Testis (tissue), 5 donors: ENCODE measurements at places on chromosomes 6 and 20. TPM values are rescaled to one million over a fixed set of nuclear protein-coding genes. Genes with fewer than 3 reads are reported as not detected.
A peak's percentile ranks its signal among the peaks of the same experiment; 100 is the strongest.

DNA sequence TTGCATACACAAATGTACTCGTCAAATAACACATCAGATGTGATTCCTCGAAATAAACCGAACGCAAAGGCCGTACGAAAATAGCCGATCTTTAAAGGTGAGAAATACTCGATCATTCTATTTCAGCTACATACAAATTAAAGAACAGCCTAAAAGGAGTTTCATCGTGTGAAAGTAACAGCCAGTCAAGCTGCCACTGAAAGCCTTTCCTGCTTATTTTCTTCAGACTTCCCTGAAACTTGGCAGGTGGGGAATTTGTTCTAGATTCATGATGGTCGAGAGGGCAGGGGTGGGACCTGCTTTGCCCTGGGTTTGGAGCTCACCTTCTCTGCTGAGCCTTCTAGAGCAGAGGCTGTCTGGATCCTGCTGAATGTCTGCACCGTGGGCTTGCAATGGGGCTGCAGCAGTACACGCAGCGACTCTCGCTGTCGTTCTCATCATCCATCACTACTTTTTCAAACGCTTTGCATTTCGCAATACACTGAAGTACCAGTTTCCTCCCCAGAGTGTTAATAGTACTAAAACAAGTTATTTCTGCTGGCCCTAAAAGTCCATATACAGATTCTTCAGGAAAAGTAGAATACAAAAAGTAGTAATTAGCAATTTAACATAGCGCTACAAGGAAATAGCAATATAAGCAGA is 16.2 kb downstream of the FOXC1 start:
- DNase-seq = no peak

DNA sequence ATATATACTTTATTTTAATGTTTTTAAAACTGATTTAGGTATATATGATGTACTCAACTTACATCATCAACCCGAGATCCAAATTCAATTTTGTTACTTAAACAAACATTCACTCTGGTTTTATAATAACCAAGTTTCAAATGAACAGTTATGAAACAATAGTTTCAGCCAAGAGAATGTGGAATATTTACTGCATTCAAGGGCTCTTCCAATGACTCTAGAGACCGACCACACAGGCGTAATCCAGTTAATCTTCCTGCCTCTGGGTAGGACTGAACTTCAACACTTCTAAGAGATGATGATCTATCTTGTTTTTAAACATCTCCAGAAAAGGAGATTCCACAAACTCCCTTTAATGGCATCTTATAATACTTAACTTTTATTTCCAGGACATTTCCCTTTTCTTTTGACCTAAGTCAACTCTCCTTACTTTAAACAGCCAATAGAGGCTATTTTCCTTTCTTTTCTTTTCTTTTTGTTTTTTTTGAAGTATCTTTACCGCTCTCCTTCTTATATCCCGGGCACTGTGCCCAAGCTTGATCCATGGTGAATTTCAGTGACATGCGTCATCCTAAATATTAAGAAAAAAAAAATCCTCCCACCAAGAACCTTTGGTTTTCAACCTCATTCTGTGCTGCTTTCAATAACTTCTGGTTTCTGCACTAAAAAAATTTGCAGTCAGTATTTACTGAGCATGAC is 110.1 kb downstream of the KIF13A start:
- DNase-seq = no peak

DNA sequence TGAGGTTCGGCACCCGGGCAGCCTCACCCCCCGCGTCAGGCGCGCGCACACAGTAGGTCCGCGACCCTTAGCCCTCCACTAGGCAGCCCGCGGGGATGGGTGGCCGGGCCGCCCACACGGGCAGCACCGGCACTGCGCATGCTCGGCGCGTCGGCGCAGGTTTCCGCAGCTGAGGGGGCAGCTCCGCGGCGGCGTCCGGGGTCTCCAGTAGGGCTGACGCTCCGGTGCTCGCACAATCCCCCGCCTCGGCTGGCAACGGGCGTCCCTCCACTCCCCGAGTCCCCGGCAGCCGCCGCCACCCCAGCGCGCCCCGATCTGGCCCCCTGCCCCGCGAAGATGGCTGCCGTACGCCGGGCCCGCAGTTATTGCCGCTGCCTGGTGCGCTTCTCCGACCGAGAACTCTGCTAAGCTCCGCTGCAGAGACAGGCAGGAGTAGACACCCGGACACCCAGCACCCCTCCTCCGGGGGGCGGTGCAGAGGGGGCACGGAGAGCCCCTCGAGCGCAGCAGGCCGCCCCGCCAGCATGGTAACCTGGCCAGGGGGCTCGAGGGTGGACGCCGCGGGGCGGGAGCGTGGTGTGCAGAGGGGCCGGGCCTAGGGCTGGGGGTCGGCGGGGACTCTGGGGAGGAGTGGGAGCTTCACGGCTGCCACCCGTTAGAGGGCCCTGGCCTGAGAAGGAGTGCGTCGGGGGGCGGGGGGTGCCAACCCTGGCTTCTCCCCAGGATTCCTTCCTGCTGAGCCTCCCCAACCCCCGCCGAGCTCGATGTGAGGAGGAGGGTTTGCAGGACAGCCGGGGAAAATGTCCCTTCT is at the start of gene FBXO9:
TSS of gene FBXO9 (plus strand) at position 139 of the 811 bp plus-strand sequence. CDS start at position 525, 386 bp downstream.
- DNase-seq = peak; percentile 82

GRCh38 chr6:134740473-134741199 is 209.3 kb downstream of the ALDH8A1 start:
- DNase-seq = no peak

DNA sequence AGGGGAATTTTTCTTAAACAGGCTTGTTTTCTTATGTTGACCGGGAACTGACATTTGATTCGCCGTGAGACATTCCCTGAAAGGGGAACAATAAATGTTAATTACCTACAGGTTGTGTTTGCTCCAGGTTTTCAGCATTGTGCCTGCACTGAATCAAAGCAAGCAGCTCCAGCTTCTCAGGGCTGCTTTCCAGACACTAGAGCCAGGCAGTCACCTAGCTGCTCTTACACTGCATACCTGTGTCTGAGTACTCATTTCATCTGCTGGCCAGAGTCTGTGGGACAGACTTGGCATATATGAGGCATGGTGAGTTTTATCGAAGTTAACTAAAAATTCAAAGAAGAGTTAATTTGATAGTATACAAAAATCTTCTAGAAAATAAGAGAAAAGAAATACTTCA is 951.8 kb upstream of the MAP3K7 start:
- no peak for DNase-seq

DNA sequence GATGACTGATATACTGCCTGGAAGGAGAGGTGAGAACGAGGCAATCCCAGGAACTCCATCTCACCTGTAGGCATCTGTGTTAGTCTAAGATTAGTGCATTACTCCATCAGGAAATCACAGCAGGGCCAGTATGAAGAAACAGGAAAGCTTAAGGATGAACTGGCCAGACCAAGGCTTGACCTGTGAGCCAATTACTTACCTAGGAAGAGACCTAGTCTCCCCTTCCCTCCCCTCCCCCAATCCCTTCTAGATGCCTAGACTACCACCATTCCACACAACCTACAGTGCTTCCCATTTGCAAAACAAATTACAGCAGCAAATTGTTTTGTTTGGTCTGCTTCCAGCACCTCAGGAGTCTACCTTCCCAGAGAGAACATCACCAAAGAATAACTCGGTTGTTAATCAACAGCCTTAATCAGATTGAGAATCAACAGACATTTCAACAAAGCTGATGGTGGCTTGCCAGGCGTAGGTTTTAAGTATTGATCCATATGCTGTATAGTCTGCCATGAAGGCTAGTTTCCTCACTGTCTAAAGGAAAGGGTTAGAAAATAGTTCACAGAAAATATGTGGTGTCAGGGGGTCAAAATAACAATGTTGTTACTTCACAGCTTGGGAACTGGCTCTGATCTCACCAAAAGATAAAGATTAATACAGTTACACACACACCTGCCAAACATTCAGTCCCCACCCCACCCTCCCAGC is 10.1 kb downstream of the PKHD1 start:
- no peak for DNase-seq

GRCh38 chr6:336159-337114 is 44.1 kb downstream of the DUSP22 start:
- DNase-seq = no peak

GRCh38 chr6:125853168-125853567 is 62.4 kb downstream of the NCOA7 start:
- DNase-seq = no peak

DNA sequence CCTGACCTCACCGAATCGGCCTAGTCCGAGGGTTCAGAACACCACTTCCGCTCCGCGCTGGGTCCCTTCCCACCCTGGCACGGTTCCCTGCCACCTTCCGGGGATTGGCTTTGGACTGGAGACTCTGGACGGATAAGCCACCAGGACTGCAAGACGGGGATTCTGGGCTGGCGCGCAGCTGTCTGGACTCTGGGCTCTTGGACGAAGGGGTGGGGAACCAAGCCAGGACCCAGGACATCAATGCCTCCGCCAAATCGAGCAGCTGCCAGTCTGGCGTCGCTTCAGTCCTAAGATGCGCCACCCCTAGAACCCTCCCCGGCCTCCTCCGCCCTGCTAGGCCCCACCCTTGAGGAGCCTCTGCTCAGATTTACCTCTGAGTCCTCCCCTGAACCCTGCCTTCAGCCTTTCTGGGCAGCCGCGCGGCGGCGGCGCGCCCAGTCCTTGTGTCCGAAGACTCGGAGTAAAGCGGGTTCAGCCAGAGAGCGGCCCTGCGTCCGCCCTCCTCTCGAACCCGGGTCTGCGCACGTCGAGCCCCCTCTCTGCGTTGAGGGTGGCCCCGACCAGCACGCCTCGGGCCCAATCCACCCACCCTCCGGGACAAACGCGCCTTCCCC is 1.2 kb downstream of the KCNK17 start:
- no peak for DNase-seq

GRCh38 chr6:95266537-95267258 is 310.6 kb upstream of the MANEA start:
- DNase-seq = no peak

C6orf58 gene
- not detected for total RNA-seq

BPI gene
- total RNA-seq = 9.3 TPM

RNF8 gene
- 44.0 TPM for total RNA-seq

ZKSCAN3 gene
- 8.3 TPM for total RNA-seq

MPIG6B gene
- total RNA-seq = 0.74 TPM
